Activated gamma-delta T cell (primary cell): ENCODE measurements at places on chromosomes 5 and 9.

DNA sequence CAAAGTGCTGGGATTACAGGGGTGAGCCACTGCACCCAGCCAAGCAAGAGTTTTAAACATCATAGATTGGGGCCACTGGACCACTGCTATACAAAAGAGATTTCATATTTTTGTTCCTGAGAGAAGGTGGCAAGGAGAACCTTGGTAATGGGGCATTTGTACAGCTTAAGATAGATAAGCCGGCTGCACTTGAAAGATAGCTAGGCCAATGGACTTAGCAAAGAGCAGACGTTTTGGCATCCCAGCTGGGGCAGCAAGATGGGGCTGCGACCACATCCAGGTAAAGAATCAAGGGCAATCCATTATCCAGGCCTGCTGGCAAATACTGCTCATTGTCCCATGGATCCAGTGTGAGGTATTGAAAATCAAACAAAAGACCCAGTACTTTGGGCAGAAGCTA lies 3.9 kb upstream of the ISCA1 start:
- DNase-seq: no peak

- no peak for DNase-seq
Observed at GRCh38 chr5:17241635-17242034, 24.2 kb downstream of the BASP1 start.

- no peak for DNase-seq
Observed at GRCh38 chr9:69609156-69609555, 63.0 kb downstream of the APBA1 start.

DNA sequence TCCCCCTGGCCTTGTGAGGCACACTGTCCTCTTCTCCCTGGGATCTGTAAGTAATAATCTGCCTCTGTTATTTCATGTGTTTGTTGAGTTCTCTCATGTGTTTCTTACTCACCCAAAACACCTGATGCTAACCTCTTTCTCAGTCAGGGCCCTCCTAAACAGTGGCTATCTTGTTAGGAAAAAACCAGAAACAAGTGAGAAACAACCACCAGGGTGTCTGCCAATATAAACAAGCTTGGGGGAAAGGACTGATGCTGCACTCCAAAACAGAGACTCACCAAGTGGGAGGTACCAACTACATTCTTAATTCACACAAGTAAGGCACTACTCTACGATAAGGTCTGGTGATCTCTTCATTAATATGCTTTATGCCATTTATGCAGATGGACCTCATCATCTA lies 564.4 kb downstream of the SEMA5A start:
- DNase-seq: no peak

- no peak for DNase-seq
Observed at GRCh38 chr5:138763037-138763778, 10.0 kb downstream of the CTNNA1 start.

GRCh38 chr5:159223469-159223868 lies 14.1 kb upstream of the RNF145 start:
- DNase-seq: no peak

GRCh38 chr5:122755783-122756182 lies 19.1 kb upstream of the SNX2 start:
- no peak for DNase-seq

GRCh38 chr9:125421591-125422181 lies 160.1 kb downstream of the GAPVD1 start:
- DNase-seq: no peak

DNA sequence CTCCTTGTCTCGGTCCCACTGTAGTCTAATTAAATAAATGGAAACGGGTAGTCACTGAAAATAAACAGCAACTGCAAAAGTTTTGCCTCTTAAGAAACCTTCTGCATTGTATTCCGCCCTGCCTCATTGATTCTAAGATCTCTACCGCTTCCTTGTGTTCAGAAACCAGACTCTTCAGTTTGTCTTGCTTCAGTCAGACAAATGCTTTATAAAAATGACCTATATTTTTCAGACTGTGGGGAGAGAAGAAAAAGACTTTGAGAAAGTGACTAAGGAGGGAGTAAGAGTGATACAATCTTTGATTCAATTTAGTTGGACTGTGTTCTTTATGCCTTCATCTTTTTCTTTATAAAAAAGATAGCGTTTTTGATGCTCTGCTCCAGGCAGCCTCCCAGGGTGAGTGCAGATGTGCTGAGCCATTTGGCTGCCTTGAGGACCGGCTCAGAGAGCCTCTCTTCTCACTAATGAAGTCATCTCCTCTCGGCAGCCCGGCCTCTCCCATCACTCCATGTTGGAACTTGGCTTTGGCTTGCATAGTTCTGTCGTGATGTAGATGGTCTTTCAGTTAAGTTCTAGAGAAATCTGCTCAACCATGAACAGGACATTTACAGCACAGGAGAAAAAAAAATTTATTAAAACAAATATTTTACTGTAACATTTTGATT lies 4.0 kb upstream of the VCAN start:
- no peak for DNase-seq

GRCh38 chr5:38670878-38671277 lies 114.4 kb upstream of the LIFR start:
- no peak for DNase-seq

GRCh38 chr5:543755-544674 lies 19.8 kb upstream of the SLC9A3 start:
- DNase-seq: no peak

DNA sequence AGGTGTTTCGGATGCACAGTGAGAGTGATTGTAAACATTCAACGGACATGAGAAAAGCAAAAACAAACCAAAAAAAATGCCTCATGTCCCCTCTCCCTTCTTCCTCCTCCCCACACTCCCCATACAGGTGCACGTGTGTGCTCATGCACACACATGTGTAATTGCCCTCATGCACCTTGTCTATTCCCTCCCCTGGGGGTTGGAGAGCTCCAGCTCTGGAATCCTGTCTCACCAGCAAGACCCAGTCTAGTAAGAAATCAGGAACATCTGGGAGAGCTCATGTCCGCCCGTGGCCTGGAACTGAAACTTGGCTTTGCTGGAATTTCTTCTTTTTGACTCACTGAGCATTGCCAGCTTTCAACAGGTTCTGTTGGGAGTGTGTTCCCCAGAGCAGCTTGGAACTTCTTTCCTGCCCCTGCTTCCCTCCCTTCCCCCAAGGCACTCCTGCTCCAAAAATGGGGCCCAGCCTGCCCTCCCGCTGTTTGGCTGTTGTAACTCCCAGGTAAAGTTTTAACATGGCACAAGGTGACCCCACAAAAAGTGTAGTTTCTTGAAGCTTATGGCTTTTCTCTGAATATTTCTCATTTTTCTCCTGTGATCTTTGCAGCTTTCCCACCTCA lies 190.1 kb downstream of the NR3C1 start:
- DNase-seq: no peak

GRCh38 chr5:74026310-74026709 lies 400.3 kb downstream of the ARHGEF28 start:
- no peak for DNase-seq

DNA sequence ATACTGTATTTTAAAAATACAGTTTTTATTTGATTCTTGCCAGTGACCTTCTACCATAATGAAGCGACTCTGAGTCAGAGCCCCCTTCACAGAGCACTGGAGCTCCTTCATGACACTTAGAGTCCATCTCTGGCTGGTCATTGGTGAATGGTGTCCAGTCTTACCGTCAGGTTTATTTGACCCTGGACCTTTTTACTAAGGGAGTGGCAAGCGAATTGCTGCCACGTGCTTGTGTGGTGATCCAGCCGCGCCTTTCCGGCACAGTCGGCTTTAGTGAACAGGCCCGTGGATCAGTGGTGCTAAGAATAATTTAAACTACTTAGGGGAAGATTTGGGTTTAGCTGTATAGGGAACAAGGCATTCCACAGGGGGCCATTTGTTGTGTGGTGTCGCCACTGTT lies 48.5 kb downstream of the PRRC2B start:
- DNase-seq: no peak

DNA sequence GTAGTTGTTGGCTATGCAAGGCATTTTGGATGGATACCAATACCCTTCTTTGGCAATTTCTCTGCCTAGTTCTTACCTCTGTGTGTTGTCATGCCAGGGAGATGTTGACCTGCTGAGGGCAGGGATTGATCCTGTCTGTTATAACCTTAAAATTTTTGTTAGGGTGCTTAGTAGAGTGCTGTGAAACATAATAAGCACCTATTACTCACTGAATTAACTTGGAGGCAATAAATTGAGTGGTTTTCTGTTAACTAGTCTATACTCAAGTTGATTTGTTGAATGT lies 177.2 kb downstream of the ARHGAP26 start:
- no peak for DNase-seq

DNA sequence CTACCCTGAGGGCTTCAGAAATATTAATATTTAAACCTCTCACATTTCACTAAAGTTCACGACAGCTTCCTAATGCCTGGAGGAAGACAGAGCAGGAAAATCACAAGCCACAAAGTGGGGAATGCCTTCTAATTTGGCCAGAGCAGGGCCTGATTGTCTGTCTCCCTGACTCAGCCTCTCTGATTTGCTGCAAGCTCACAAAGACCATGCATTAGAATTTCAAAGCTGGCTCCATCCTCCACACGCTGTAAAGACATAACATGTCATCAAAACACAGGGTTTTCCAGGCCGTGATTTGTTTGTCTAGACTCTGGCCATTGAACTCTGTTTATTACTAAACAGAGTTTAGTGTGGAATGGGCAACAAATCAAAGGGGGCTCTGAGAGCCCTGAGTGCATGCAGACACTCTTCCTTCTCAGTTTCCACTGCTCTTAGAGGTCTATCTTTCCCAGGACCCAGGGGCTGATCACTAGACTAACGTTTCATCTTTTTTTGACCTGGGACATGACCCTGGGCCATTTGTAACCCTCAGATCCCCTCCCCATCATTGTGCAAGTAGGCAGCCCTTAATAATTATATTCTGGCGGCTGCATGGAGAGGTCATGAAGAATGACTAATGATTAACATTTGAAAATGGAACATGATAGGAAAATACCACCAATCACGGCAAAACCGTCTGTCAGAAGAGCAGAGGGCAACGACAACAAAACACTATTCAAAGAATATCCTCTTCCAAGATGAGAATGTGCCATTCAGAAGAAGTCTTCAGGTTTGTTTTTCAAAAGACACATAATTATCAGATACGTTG lies 140.2 kb downstream of the ENC1 start:
- no peak for DNase-seq

- no peak for DNase-seq
Observed at GRCh38 chr5:36237751-36238150, 4.0 kb downstream of the NADK2 start.

GRCh38 chr5:91311697-91312501 lies 71.2 kb downstream of the ARRDC3 start:
- peak; percentile 7 for DNase-seq

DNA sequence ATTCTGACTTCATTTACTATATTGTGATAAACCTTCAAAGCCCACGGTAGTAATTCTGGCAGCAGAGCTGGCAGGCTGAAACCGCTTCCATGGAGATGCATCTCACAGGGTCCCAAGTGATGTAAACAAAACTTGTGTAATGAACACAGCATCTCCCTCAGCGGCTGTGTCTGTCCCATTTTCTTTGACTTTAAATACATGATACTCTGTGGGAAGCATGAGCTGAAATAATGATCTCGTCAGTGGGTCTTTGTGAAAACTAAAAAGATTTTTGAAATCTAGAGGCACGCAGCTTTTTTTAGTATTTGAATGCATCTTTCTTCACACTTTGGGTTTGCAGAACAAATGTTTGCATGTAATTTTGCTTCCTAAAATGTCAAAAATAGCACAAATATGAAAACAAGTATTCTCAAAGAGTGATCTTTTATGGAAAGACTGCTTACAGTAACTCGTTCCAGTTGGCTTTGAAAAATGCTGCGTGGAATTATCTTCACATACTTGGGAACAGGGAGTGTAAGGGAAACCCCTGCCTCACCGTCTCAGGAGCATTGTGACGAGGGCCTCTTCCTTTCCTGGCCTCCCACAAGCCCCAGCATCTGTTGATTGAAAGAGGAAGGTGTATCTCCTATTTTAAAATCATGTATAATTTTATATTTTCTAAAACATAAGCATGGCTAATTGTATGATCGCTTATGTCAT lies 18.1 kb upstream of the LPCAT1 start:
- DNase-seq: no peak

- no peak for DNase-seq
Observed at GRCh38 chr5:167389537-167389936, 901.9 kb upstream of the WWC1 start.

- DNase-seq: no peak
Observed at GRCh38 chr5:129216001-129216400, 121.5 kb downstream of the ISOC1 start.

- DNase-seq: no peak
Observed at GRCh38 chr9:117325831-117326230, 89.0 kb downstream of the ASTN2 start.

- DNase-seq: no peak
Observed at GRCh38 chr5:138354387-138354786, 1.9 kb downstream of the KDM3B start.

- DNase-seq: no peak
Observed at GRCh38 chr9:72292256-72292682, 72.7 kb downstream of the ZFAND5 start.

DNA sequence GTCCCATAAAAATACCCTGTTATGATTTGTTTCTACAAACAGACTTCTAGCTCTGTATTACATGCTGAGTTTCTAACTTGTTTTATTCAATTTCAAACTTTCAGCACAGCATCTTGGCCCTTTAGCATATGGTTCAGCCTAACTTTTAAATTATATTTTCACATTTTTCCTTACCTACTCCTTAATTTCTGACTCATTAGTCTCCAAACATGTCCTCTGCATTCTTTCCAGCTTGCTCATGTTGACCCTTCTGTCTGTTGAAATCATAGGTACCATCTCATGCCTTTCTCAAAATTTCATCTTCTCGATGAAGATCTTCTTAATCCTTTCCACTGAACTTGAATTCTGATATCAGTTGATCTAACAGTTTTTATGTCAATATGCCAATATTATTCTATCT lies 200.9 kb upstream of the RIOK2 start:
- DNase-seq: no peak
